ENCODE measurements at places on chromosomes 5 and 9.

- no peak for DNase-seq
These were observed 55.3 kb downstream of the ZNF366 start for GRCh38 chr5:72451741-72452505.

DNA sequence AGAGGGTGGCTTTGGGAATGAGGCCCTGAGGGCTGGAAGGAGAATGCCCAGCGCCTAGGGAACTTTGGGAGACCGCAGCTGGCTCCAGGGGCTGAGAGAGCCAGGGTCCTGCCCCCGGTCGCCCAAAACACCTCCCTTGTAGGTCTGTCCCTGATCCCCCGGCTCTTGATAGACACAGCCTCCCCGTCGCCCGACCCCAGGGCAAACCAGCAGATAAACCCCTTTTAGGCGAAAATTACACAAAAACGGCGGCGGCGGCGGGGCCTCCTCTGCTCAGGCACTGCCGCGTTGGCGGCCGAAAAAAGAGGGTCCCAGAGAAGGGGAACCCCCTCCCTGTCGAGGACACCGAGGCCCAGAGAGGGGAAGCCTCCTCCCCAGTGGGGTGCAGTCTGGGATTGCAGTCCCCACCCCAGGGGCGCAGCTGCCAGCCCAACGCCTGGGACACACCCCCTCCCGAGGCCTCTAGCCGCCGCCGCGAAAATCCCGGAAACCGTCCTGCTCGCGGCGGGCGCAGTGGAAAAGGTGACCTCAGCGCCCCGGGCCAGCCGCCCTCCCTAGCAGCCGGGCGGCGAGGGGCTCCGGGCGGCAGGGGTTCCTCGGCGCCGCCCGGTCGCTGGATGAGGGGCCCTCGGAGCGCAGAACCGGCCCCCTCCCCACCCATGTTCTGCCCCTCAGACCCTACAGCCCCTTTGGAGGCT is 3.1 kb upstream of the BARX1 start:
- DNase-seq, result no peak

GRCh38 chr5:7795306-7795705 is 55.6 kb downstream of the CFAP90 start:
- DNase-seq, result no peak

DNA sequence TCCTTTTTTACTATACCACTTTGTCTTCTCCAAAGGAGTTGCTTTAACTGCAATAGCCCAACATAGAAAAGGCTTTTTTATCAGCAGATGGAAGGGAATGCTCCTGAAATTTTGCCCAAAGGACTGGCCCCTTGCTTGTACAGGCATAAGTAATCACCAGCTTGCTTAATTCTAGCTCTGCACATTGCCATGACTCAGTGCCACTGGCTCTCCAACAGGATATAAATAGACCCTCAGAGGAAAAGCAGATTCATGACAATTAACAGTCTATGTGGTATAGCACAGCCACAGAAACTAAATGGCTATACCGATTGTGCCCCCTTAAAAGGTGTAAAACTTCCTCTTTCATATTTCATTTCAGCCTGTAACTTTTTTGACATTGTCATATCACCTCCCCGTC is 227.0 kb downstream of the ZNF608 start:
- DNase-seq, result no peak

- no peak for DNase-seq
These were observed 21.3 kb downstream of the GALNT10 start for GRCh38 chr5:154211641-154212390.

- no peak for DNase-seq
These were observed 428.1 kb downstream of the EFNA5 start for GRCh38 chr5:107242411-107243219.

- no peak for DNase-seq
These were observed 238.3 kb downstream of the NPR3 start for GRCh38 chr5:32949286-32949970.

- no peak for DNase-seq
These were observed 121.8 kb downstream of the ZNF354C start for GRCh38 chr5:179181988-179182387.

GRCh38 chr9:118094387-118094786 is 390.2 kb downstream of the TLR4 start:
- DNase-seq, result no peak

DNA sequence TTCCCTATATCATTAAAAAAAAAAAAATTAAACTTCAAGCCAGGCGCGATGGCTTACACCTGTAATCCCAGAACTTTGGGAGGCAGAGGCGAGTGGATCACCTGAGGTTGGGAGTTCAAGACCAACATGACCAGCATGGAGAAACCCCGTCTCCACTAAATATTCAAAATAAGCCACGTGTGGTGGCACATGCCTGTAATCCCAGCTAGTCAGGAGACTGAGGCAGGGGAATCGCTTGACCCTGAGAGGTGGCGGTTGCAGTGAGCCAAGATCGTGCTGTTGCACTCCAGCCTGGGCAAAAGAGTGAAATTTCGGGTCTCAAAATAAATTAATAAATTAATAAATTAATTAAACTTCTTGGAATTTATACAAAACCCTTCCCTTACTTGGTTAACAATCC is 358.6 kb upstream of the CDH9 start:
- no peak for DNase-seq

GRCh38 chr9:69044240-69045219 is 9.0 kb downstream of the FXN start:
- DNase-seq, result no peak

DNA sequence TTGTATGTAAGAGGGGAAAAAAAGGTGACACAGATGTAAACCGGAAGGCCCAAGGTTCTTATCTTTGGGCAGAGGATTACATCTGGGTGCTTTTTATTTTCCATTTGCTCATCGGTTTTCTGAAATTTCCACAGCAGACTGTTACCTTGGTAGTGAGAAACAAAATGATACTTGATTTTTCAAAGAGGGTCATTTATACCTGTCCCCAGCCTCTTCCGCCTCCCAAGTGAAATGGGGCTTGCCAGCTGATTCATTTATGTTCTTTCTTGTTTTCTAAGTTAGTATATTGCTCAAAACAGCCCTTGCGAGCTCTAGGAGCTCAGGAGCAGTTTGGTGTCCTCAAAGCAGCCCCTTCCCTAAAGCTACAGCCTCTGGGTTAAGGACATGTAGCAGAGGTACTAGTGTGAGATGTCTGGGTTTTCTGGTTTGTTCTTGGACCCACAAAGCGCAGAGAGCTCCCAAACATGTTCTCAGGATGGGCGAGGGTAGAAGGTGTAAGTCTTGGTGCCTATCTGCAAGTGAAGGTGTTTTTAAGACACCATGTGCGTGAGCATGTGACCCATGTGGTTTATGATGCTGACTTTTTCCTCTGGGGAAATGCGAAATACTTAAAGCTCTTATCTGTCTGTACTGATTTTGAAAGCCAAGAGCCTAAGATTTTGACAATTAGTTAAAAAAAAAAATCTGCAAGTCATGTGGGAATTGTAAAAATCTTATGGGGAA is 38.3 kb downstream of the DAPK1 start:
- peak; percentile 53 for DNase-seq

DNA sequence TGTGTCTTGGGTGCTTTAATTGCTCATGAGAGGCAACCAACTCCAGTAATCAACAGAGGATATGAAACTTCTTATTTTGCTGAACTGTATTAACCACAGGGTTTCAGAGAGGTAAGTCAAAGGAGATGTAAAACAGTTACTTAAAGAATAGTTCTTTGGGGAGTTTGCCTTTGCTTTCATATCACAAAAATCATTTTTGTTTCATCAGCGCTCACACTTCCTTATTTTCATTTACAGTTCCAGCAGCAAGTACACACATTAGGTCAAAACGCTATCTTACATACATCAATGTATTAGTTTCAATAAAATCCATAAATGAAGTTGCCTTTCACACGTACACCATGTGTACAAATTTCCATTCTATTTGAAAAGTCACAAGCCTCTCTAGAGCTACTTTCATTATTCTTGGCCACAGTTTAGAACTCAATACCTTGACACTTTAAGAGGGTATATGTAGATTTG is 50.1 kb downstream of the ST8SIA4 start:
- DNase-seq, result no peak
